Activated CD4-positive, alpha-beta memory T cell treated with anti-CD3 and anti-CD28 coated beads, Interleukin-2, amount 10 ng/mL, durations not matched to agents 7 days and 5 days (primary cell): ENCODE measurements at places on chromosomes 4 and X. TPM values are rescaled to one million over a fixed set of nuclear protein-coding genes. Genes with fewer than 3 reads are reported as not detected.

DNA sequence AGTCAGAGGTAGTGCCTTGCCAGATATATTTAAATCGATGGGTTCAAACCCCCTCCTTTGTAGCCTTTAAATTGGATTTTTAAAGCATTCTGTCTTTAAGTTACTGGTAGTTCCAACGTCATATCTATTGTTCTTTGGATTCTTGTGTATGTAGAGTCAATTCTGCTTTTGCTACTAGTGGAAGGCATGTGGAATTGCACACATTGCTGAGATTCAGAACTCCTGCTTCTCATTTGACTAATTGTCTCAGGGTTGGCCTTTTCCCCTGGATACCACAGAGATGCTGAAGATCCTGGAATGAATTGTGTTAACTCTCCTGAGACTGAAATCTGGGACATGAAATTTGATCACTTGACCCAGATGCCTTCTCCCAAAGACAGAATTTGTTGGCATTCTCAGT, 328.3 kb upstream of the RPS6KA3 start:
- H3K36me3 ChIP-seq: no peaks in the 10 kb centered on the region
- peaks cover 21% of the 10 kb centered on the region for H3K4me1 ChIP-seq
- no peak for DNase-seq
- no peak overlapping the region for H3K4me3 ChIP-seq
- no peaks in the 10 kb centered on the region for H3K27me3 ChIP-seq

DNA sequence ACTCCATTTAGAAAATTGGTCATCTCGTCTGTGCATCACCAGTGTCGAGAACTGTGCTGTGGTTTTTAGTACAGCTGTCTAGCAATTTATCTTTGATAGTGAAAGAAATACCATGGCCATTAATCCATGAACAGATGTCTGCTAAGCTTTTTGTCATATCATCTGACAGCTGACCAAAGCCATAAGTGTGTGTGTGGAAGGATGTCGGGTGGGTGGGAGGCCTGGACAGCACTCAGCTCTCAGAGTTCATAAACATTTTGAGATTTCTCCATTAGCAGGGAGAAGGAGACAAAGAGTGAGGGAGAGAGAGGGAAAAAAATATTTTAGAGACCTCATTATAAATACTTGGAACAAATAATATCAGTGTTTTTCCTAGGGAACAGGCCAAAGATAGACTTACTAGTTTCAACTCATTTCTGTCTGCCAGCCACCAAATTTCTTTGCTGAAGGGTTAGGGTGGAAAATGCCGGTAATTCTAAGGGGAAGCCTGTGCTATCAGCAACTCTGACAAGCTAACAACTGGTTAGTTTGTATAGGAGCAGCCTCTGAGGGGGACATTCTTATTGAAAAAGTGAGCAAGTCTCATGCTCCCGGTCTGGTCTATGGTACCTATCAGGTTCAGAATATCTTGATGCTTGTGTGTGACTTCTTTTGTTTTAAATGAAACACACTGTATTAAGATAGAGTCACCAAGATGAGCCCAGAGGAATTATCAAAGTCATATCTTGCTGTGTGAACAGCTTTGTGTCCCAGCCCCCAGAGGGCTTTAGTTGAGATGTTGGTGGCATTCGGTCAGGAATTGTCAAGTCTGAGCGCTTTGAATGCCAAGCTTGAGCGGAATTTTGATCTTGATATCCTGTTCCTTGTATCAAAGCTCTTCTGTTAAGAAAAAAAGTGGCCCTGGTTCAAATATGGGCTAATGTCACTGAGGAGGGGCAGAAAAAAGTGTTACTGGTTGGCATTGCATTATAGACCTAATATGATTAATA, 41.9 kb upstream of the PDLIM3 start:
- H3K36me3 ChIP-seq: no peaks in the 10 kb centered on the region
- no peak overlapping the region for H3K27ac ChIP-seq
- no peaks in the 10 kb centered on the region for H3K4me1 ChIP-seq
- peaks cover 12% of the 10 kb centered on the region for H3K27me3 ChIP-seq
- H3K4me3 ChIP-seq: no peak overlapping the region

- H3K4me3 ChIP-seq: no peak overlapping the region
- H3K4me1 ChIP-seq: peaks cover 37% of the 10 kb centered on the region
- no peak for DNase-seq
Measured at GRCh38 chr4:106318511-106318910, 2.2 kb downstream of the AIMP1 start.

DNA sequence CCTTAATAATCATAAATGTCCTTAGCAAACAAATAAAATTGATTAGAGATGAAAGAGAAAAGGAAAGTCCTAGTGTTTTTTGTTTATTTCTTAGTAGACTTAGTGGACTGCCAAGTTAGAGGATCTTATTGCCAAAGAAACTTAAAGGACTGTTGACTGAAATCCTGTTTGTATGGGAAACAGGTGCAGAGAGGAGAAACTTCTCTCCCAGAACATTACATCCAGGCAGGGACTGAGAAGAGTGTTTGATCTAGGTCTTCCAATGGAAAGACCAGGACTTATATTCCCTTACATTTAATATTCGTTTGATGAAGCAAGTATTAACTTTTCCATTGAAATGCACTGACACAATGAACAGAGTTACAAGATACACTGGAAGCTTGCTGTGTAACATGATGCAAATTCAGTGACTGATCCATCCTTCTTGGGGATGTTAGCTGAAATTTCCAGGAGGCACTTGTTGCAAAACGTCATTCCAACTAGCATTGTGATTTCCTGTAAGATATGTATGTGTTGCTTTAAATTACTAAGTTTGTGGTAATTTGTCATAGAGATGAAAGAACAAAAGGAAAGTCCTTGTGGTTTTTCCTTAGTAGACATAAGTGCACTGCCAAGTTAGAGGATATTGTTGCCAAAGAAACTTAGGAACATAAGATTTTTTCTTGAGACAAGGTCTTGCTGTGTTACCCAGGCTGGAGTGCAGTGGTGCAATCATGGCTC, 505.6 kb downstream of the STIM2 start:
- H3K4me1 ChIP-seq: no peaks in the 10 kb centered on the region
- no peak overlapping the region for H3K4me3 ChIP-seq
- H3K27ac ChIP-seq: no peak overlapping the region

- no peaks in the 10 kb centered on the region for H3K27me3 ChIP-seq
- H3K36me3 ChIP-seq: no peaks in the 10 kb centered on the region
- no peak overlapping the region for H3K4me3 ChIP-seq
- peaks cover 6% of the 10 kb centered on the region for H3K4me1 ChIP-seq
- DNase-seq: no peak
Measured at GRCh38 chr4:173418639-173419038, 19.7 kb upstream of the SCRG1 start.

- H3K4me1 ChIP-seq: peaks cover 12% of the 10 kb centered on the region
- no peaks in the 10 kb centered on the region for H3K27me3 ChIP-seq
- peaks cover 3% of the 10 kb centered on the region for H3K36me3 ChIP-seq
- H3K27ac ChIP-seq: no peak overlapping the region
- no peak for DNase-seq
- H3K4me3 ChIP-seq: no peak overlapping the region
Measured at GRCh38 chr4:53314252-53314651, 51.6 kb downstream of the SCFD2 start.

DNA sequence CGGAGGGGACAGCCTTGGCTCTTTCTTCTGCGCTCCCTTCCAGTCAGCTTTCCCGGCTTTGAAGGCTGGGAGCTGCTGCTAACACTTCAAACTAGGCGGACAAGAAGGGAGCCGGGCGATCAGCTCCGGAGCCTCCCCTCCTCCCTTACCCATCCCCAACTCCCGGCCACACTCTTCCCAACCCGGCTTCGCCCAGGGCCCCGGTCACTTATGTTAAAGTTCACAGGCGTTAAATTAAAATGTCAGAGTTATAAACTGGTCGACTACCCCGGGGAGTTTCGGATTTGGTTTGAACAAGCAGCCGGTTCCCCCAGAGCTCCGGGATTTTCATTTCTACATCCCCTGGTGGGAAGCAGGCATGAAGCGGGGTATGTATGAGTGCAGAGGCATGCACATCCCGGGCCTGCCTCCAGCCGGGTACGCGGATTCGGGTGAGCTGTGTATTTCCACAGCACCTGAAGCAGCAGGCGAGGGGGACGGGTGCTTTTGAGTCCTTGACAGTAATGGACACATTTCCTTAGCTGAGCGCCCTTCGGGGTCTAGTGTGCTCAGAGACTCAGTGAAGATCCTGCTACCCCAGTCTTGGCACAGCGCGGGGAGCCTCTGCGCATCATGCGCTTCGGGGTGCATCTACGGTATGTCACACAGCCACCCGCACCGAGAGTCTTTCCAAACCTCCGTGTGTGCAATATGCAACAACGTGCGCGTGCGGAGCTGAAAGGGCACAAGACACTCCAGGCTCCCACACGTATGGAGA, 880 bp downstream of the UNC5C start:
- H3K4me1 ChIP-seq: peaks cover 20% of the 10 kb centered on the region
- no peak for DNase-seq

DNA sequence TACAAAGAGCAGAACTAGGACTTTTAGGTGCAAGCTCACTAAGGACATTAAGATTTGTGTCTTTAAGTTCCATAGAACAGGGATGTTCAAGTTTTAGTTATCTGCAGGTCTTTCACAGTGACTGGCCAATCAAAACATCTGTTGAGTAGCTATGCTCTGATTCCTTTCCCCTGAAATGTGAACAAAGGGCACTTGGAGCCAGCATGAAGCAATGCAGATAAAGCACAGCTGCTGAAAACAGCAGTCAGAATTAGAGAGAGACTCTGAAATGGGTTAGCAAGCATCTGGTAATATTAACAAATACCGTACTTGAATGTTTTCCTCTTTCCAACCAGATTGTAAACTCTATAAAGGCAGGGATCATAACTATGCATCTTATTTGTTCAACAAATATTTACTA, 276.9 kb downstream of the RAB28 start:
- no peaks in the 10 kb centered on the region for H3K4me1 ChIP-seq
- DNase-seq: no peak
- no peaks in the 10 kb centered on the region for H3K36me3 ChIP-seq
- no peak overlapping the region for H3K4me3 ChIP-seq
- H3K27ac ChIP-seq: no peak overlapping the region
- no peaks in the 10 kb centered on the region for H3K27me3 ChIP-seq

DNA sequence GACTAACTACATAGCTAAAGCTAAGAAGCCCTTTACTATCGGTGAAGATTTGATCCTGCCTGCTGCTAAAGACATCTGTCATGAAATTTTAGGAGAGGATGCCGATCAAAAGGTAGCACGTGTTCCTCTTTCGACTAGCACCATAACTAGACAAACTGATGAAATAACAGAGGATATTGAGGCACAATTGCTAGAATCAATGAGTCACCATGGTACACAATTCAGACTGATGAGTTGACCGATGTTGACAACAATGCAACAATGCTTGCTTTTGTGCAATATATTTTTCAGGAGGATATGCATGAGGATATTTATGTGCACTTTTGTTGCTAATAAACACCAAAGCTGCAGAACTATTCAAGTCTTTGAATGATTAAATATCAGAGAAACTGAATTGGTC, 24.3 kb downstream of the TBCK start:
- no peak for DNase-seq
- no peak overlapping the region for H3K27ac ChIP-seq
- no peaks in the 10 kb centered on the region for H3K27me3 ChIP-seq
- H3K4me3 ChIP-seq: no peak overlapping the region

- no peaks in the 10 kb centered on the region for H3K27me3 ChIP-seq
- no peaks in the 10 kb centered on the region for H3K4me1 ChIP-seq
- H3K4me3 ChIP-seq: no peak overlapping the region
Measured at GRCh38 chrX:142043196-142043595, 139.5 kb downstream of the MAGEC1 start.

GRCh38 chr4:16598597-16599206, 299.7 kb downstream of the LDB2 start:
- H3K4me1 ChIP-seq: no peaks in the 10 kb centered on the region
- H3K4me3 ChIP-seq: no peak overlapping the region
- DNase-seq: no peak
- H3K27me3 ChIP-seq: no peaks in the 10 kb centered on the region
- no peak overlapping the region for H3K27ac ChIP-seq
- H3K36me3 ChIP-seq: no peaks in the 10 kb centered on the region

DNA sequence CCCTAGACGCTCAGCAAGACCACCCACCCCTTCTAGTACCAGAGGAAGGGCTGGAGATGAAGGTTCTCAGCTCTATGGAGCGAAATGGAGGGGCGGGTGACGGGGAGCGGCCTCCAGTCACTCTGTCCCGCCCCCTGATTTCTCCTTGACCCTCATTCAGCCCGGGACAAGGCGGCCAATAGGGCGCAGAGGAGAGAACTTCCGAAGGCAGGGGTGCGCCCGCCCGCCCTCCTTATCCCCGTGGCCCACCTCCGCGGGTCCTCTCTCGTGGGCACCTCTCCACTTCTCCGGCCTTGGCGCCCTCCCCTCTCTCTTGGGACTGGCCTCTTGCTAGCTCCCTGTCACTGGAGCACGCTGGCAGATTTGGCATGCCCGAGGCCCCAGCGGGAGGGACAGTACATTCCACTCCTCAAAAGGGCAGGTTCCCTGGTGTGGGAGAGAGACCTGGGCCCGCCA, 1.1 kb upstream of the SEPTIN6 start:
- H3K4me1 ChIP-seq: peaks cover 14% of the 10 kb centered on the region
- no peak overlapping the region for H3K27ac ChIP-seq
- H3K36me3 ChIP-seq: peaks cover 21% of the 10 kb centered on the region

The AFP gene
- not detected for total RNA-seq

The TIGD4 gene
- 0.35 TPM for total RNA-seq

The NUDT6 gene
- 14.5 TPM for total RNA-seq

The SLC34A2 gene
- total RNA-seq: not detected

The FRG2 gene
- total RNA-seq: not detected
